ENCODE measurements at places on chromosomes 1 and 21.

DNA sequence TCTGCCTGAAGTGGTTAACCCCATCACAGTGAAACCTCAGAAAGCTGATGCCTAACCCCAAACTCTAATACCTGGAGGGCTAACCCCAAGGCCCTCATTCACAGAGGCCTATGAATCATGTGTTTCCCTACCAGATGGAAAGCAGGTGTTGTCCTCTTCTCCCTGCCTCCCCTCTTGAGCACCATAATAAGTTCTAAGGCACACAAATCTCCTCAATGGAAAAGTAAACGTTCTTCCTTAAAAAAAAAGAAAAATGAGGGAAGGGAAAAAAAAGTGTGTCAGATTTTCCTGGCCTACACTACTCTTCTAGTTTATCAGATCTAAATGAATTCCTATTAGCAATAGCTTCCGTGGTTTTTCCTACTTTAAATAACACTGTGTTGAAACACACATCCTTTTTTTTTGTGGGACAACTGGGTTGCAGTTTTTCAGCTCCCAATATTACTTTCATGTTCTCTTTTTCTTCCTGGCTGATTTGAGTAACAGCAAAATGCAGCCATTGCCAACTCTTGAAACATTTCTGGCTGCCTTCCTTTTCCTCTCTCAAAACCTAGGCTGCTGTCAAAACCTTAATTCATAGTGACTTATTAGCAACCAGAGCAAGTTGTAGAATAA is 43.2 kb downstream of the SLC44A3 start:
- no peak for DNase-seq

- no peak for DNase-seq
Observed at GRCh38 chr1:86466109-86466844, 2.5 kb upstream of the CLCA1 start.

DNA sequence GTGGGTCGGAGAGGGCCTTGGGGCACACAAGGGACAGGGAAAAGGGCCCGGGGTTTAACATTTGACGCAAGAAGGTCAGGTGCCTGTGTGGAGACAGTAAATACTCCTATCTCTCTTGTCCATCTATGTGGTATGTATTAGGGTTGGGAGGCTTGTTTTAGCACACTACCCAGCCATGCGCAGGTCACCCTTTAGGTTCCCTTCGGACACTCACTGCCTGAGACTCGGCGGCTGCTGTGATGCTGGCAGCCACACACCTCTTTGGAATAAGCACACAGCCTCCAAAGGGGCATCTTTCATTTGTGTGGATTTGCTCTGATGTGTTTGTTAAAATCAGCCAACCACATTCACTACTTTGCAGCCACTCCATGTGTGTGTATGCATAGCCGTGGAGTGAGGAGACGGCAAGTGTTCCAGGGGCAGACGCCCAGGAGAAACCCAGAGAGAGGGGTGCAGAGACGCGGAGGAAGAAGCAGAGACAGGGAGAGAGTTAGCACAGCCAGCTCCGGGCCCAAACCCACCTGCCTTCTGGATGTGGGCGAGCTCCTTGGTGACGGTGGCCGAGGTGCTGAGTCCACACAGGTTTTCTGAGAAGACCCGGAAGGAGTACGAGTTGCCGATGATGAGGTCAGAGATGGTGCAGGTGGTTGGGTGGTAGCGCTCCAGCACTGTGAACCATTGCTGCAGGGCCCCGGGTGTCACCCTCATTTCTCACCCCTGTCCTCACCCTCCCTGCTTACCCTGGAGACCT is 5.7 kb downstream of the MYBPH start:
- DNase-seq: no peak

DNA sequence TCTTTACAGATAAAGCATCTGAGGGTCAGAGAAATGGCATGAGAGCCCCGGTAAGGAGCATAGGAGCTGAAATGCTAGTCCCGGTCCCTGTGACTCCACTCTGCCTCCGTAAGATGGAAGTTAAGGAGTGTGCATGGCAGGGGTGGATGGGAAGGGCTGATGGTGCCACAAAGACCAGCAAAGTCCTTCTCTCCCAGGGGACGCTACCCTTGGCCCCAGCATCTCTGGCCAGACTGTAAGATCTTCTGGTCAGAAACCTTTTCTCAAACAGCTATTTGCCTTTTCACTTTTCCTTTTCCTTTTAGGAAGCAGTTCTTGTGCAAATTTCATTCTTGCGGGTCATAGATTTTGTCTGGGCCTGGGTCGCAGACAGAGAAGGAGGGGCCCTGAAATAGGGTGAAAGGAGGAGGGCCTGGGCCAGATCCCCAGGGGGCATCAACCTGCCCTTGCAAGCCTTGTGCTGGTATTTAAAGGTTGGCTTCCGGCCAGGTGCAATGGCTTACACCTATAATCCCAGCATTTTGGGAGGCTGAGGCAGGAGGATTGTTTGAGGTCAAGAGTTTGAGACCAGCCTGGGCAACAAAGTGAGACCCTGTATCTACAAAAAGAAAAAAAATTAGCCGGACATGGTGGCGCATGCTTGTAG is 14.4 kb upstream of the EPS8L3 start:
- DNase-seq: no peak

GRCh38 chr1:30868833-30869435 is 39.6 kb downstream of the SDC3 start:
- no peak for DNase-seq

DNA sequence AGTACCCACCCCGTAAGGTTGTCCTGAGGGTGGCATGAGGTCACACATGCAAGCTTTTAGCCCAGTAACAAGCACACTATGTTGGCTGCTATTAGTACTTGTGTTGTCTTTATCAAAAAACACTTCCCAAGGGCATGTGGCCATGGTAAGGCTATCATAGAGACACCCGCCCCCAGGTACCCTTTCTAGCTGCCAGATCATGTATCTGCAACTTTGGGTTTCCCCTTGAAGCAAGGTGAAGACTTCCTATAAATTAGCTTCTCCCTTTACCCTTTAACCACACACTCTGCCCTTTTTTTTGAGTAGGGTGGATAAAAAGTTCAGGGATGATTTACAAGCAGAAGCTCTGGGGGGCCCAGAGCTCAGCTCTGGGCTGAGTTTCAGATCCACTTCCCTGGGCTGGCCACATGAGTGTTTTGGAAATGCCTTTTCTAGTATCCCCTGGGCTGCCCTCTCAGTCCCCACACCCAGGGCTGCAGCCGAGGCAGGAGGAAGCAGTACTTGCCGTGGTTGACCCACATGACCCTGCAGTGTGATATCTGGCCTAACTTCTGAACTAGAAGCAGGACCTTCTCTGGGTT is 2.0 kb downstream of the ZDHHC18 start:
- DNase-seq: no peak

GRCh38 chr1:34790985-34791384 is 1.8 kb upstream of the GJA4 start:
- DNase-seq: no peak

DNA sequence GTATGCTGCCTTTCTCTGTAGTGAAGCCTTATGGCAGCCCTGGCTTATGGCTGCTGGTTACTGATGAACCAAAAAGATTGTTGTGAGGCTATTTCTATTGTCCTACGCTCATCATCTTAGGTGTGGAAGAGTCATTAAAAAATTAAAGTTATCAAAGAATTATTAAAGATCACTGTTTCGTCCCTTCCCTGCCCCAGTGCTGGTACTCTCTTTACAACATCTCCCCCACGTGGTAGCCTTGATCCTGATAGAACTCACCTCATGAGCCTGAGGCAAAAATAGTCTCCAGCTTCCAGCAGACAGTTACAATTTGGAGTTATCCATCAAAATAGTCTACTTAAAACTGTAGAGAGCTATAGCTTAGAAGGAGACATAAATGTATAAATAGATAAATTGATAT is 201.5 kb downstream of the S1PR1 start:
- DNase-seq: no peak

DNA sequence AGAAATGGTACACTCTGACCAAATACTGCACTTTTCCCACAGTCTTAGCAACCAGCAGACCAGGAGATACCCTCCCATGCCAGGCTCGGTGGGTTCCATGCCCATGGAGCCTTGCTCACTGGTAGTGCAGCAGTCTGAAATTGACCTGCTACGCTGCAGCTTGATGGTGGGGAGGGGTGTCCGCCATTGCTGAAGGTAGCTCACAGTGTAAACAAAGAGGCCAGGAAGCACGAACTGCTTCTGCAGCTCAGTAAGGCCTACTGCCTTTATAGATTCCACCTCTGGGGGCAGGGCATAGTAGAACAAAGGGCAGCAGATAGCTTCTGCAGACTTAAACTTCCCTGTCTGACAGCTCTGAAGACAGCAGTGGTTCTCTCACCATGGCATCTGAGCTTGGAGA is 12.3 kb upstream of the IFI44L start:
- no peak for DNase-seq

- no peak for DNase-seq
Observed at GRCh38 chr1:178011864-178012503, 42.1 kb upstream of the SEC16B start.

DNA sequence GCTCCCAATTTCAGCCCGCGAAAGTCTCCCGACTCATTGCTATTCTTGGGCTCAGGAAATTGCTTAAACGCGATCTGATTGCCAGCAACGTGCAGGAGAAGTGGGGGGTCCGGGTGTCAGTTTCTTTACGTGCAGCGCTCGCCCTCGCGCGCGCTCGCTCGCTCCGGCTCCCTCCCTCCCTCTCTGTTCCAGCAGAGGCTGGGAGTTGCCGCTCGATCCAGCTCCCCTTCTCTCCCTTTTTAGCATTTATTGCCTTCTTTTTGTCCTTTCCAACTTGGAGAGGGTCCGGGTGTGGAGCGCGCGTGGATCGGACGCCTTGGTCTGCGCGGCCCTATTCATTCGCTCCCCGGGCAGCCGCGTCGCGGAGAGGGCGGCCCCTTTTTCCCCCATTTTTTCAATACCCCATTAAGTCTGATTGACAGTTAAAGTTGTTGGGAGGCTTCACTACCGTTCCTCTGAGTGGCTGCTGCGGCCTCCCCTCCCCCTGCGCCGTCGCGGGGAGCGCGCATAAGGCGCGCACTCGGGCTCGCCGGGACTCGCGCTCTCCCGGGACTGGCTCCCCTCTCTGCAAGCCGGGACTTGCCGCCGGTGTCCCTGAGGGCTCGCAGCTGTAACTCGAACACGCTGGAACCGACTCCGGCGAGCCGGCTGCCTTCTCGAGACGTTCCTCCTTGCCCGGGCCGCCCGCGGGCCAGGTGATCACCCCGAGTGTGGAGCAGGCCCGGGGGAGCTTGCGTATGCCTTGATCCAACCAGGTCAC is at the start of gene DHRS3:
Gene DHRS3, minus strand, starts transcription at position 310 of the 760 bp plus-strand sequence. CDS start 862 bp downstream, outside the sequence.
- no peak for DNase-seq

DNA sequence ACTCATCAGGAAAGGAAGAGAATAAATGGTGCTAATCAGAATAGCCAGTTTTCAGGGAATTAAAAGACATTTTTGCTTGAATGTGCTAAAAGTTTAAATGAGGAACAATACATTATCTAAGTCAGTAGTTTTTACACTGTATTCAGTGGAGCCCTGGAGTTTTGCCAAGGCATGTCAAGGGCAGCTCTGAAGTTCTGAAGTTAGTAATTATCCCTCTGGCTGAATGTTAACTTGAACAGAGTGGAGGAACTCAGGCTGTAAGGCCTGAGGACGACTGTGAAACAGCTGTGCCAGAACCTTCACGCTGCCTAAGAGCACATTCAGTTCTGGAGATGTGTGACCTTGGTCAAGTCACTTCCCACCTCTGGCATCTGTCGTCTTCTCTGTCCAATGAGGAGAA is 68.1 kb downstream of the EDEM3 start:
- DNase-seq: no peak

GRCh38 chr21:34590520-34590919 is 24.4 kb downstream of the RCAN1 start:
- no peak for DNase-seq

- no peak for DNase-seq
Observed at GRCh38 chr1:182066934-182067333, 5.4 kb upstream of the ZNF648 start.

DNA sequence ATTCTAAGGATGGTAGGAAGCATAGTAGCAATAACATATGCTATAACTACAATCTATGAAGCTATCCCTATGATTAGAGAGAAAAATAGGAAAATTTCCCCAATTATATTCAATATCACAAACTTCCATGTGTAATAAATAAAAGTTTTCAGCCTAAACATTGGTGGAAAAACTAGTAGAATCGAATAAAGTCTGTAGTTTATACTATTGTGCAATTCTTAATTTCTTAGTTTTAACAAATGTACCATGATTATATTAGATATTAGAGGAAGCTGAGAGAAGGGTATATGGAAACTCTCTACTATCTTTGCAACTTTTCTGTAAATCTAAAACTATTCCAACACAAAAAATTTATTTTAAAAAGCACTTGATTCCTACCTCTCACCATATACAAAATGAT is 13.8 kb upstream of the GFI1 start:
- no peak for DNase-seq

DNA sequence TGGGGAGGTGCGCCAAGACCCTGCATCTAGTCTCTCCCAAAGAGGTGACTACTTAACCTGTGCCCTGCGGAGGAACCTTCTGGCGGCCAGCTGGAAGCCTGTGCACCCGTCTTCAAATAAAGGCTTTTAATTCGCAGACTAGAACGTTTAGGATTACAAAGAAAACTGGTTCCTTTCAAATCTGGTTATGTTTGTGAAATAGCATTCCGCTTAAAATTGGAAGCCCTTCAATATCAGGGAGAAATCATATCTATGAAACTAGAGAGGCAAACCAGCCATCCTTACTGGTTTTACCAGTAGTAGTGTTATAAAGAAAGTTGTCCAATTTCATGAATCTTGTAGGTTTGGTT is 250.8 kb downstream of the FAM72C start:
- DNase-seq: no peak

DNA sequence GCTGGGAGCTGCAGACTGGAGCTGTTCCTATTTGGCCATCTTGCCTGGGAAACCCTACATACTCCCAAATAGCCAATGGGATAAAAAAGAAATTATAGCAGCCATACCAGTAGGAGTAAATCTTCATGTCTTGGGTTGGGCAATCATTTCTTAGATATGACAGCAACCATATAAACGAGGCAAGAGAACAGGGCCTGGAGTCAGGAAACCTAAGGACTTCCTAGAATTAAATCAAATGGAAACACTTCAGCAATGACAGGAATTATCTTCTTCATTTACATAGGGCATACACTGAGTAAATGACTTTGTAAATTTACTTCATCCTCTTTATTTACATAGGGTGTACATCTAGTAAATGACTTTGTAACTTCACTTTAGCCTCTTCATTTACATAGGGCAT is 286.6 kb upstream of the POGK start:
- no peak for DNase-seq

DNA sequence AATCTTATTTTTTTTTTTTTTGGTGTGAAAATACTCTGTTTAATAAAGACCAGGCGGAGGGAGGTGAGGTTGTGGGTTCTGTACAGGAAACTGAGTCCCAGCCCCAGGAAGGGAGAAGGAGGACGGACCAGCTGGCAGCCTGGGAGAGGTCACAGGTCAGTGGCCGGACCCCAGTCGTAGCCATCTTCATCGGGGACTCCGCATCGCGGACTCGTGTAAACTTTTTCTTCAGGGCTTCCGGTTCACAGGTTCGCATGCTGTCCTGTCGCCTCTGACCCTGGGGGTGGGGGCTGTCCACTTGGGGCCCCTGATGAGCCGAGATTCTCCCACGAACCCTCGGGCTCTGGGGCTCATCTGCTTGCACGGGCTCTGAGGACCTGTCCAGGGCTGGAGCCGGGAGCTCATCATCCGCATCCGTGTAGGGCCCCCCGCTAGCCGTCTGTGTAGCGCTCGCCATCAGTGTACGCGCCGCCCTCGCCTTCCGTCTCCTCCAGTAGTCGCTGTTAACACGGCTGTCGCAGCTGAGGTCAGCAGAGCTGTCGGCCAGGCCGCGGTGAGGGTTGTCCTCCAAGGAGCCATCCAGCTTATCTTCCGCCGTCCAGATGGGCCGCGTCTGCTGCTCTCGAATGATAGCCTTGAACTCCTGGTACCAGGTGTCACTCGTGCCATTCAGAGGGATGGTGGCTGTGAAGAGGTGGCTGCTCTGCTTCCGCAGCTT is 975.7 kb upstream of the PRMT6 start:
- no peak for DNase-seq
